Motor neuron (in vitro differentiated cells): ENCODE measurements at places on chromosomes 6 and 20. TPM values are rescaled to one million over a fixed set of nuclear protein-coding genes. Genes with fewer than 3 reads are reported as not detected.

The PLCB4 gene
- total RNA-seq: 15.5 and 22.2 TPM in 2 replicates

The LYRM2 gene
- 24.1 and 28.9 TPM in 2 replicates for total RNA-seq

The ELOVL4 gene
- 6.0 and 7.1 TPM in 2 replicates for total RNA-seq

The PBOV1 gene
- 1.0 TPM in 1 of 2 replicates, not detected in the other for total RNA-seq

The LRRC73 gene
- total RNA-seq: 0.70 and 0.83 TPM in 2 replicates

The ZNF165 gene
- 0.60 and 0.69 TPM in 2 replicates for total RNA-seq

The MAS1 gene
- 0.05 and 0.16 TPM in 2 replicates for total RNA-seq

The CRIP3 gene
- total RNA-seq: 4.1 and 9.0 TPM in 2 replicates

The MOG gene
- total RNA-seq: 0.25 TPM in 1 of 2 replicates, not detected in the other

The LKAAEAR1 gene
- not detected in 2 replicates for total RNA-seq

The SRSF12 gene
- total RNA-seq: 14.9 and 16.1 TPM in 2 replicates

The ADGRF1 gene
- total RNA-seq: 0.85 and 1.3 TPM in 2 replicates

The LTA gene
- 0.14 and 0.46 TPM in 2 replicates for total RNA-seq

The GCNT2 gene
- total RNA-seq: 18.3 and 19.7 TPM in 2 replicates

The COL9A3 gene
- total RNA-seq: 0.57 and 0.60 TPM in 2 replicates

The GFOD1 gene
- total RNA-seq: 4.0 and 4.5 TPM in 2 replicates

The PRSS35 gene
- total RNA-seq: 1.2 and 1.5 TPM in 2 replicates

The ULBP2 gene
- total RNA-seq: 0.88 and 0.91 TPM in 2 replicates

The BPI gene
- total RNA-seq: 0.63 TPM in 1 of 2 replicates, not detected in the other
